ENCODE measurements at places on chromosomes 6 and 20.

- H3K27ac ChIP-seq = no peak overlapping the region
- H3K27me3 ChIP-seq = no peaks in the 10 kb centered on the region
- H3K4me3 ChIP-seq = no peak overlapping the region
- no peaks in the 10 kb centered on the region for H3K36me3 ChIP-seq
- no peak for DNase-seq
Observed at GRCh38 chr6:107560657-107561056, 70.7 kb downstream of the SOBP start.

- H3K4me3 ChIP-seq = no peak overlapping the region
- no peak overlapping the region for H3K27ac ChIP-seq
Observed at GRCh38 chr6:16839631-16840179, 78.4 kb upstream of the ATXN1 start.

GRCh38 chr6:4941782-4942672 is 61.8 kb downstream of the RPP40 start:
- no peaks in the 10 kb centered on the region for H3K27me3 ChIP-seq
- H3K27ac ChIP-seq = no peak overlapping the region
- peaks cover 25% of the 10 kb centered on the region for H3K4me1 ChIP-seq
- no peak overlapping the region for H3K4me3 ChIP-seq
- DNase-seq = no peak

- H3K27ac ChIP-seq = no peak overlapping the region
- peaks cover 8% of the 10 kb centered on the region for H3K4me1 ChIP-seq
- peak overlapping the region; percentile 5 for H3K4me3 ChIP-seq
- DNase-seq = no peak
- H3K36me3 ChIP-seq = no peaks in the 10 kb centered on the region
Observed at GRCh38 chr6:101401792-101402621, 8.5 kb downstream of the GRIK2 start.

GRCh38 chr20:11966186-11966585 is 48.5 kb downstream of the BTBD3 start:
- no peaks in the 10 kb centered on the region for H3K36me3 ChIP-seq
- H3K4me3 ChIP-seq = no peak overlapping the region
- no peak overlapping the region for H3K27ac ChIP-seq
- no peaks in the 10 kb centered on the region for H3K27me3 ChIP-seq
- DNase-seq = no peak

GRCh38 chr6:85923013-85923430 is 280.3 kb upstream of the SYNCRIP start:
- H3K27ac ChIP-seq = no peak overlapping the region
- no peak for DNase-seq
- H3K4me1 ChIP-seq = no peaks in the 10 kb centered on the region
- H3K27me3 ChIP-seq = no peaks in the 10 kb centered on the region

GRCh38 chr6:169158174-169158573 is 95.5 kb downstream of the THBS2 start:
- no peaks in the 10 kb centered on the region for H3K27me3 ChIP-seq
- H3K4me1 ChIP-seq = peaks cover 26% of the 10 kb centered on the region
- H3K36me3 ChIP-seq = no peaks in the 10 kb centered on the region
- H3K27ac ChIP-seq = peak overlapping the region; percentile 54

All from suprapubic skin (tissue), 4 donors.